Stimulated activated CD8-positive, alpha-beta memory T cell treated with anti-CD3 and anti-CD28 coated beads, Interleukin-4, amount 100 ng/mL, for 4 hours (primary cell): ENCODE measurements at places on chromosomes 11 and 22.

DNA sequence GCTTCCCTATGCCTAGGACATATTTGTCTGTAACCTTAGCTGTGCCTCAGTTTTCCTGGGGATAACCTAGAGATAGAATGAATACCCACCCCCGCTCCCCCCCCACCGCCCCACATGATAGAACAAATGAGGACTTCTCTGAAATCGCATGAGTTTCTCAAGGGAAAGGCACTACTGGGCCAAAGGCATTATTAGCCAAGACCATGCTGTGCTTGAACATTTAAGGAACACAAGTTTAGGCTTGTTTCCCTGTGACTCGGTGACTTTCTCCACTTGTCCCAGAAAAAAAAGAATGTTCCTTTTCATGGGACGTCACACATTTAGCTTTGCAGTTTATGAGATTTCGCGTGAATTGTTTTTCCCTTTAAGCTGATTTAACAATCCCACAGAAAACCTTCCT, 51.4 kb upstream of the CRTAM start:
- no peak for DNase-seq

- no peak for DNase-seq
Measured at GRCh38 chr11:12106501-12106900, 3.9 kb upstream of the MICAL2 start.

GRCh38 chr22:30309951-30310741, 16.6 kb downstream of the TBC1D10A start:
- no peak for DNase-seq

DNA sequence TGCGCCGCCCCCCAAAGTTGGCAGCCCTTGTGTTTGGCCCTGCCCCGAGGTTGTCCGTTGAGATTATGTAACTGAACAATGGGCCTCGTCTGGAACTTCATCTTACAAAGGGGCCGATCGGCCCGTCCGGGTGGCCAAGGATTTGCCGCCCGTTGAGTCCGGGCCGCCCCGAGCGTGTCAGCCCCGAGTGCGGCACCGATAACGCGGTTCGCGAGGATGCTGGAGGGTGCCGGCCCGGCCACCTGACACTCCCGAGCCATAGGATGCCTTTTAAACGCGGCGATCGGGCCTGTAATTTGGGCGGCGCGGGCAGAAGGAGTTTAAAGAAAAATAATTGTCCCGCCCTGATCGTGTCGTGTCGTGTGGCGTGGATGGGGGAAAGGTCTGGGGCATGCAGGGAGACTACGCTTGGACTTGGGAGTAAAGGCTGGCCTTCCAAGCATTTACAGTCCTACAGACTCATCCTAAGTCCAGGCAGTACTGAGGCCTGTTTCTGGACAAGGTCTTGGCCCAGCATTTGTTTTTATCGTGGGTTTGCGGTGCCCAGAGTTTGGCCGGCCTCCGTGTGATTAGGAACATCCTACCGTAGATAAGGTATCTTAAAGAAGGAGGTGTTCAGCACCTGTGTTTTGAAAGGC, 1.3 kb downstream of the WEE1 start:
- no peak for DNase-seq

DNA sequence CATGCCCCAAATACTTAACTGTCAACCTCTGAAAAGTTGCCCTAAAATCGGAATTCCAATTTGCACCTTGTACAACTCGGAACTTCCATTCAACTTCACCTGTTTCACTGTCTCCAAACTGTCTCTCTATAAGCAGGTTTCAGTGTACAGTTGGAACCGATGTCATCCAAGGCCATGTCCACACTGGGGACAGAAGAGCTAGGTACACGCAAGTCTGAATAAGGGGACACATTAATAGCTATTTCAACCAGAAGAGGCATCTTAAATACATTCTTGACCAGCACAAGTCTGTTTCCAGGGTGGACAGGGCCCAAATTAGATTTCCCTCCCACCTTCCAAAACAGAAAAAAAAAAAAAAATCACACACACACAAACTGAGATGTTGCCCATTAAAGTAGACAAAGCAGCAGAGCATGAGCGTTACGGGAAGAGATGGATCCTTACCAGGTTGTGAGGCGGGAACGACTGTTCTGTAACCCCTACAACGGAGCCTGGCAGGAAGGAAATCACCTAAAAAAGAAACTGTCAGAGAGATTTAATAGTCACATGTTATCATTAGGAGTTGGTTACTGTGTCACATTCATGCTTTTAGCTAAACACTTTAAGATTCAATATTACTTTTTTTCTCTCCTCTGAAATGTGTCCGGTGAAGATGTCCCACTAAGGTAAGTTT, 1.7 kb downstream of the CREBZF start:
- no peak for DNase-seq

- peak; percentile 25 for DNase-seq
Measured at GRCh38 chr11:76799066-76799804, 16.1 kb downstream of the TSKU start.

DNA sequence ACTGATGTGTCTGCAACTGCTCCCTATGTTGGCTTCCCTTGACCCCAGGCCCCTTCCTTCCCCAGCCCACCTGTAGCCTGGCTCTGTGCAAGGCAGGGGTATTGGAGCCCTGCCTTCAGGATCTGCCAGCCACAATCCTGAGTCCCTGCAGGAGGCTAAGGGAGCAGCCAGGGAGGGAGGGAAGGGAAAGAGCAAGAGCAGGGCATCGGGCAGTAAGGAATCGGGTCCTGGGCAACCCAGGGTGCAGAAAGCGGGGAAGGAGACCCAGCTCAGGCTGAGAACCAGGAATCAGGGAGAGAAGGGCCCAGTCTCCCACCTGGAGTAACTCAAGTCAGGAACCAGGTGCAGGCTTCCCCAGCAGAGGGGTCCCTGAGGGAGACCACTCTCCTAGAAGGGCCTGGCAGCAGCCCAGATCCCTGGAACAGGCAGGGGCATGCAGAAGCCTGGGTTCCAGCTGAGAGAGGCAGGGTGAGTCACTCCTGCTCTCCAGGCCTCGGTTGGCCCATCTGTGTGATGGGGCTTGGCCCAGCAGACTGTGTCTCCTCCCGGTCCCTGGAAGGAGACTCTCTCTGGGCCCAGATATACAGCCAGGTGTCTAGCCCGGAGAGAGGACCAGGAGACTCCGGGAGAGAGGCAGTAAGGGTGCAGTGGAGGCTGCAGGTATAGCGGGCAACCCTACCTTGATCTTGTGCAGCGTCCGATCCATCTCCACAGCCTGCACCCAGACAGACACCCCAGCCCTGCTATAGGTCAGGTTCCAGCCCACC, 13.4 kb downstream of the STARD10 start:
- DNase-seq = no peak

DNA sequence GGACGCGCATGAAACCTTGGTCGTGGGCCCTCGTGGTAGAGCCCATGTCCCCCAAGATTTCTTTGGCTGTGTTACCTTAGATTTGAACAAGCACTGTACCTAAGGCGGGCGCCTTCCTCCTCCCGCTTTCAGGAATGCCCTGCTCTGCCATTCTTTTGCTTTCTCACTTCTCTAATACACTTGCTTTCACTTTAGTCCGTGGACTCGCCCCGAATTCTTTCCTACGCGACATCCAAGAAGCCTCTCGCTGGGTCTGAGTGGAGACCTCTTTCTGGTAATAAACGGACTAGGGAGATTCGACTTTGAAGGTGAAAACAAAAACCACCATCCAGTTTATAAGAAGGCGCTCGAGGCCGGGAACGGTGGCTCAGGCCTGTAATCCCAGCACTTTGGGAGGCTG, 1.2 kb upstream of the NUP50 start:
- DNase-seq = no peak

GRCh38 chr11:71929491-71929890, 645 bp downstream of the RNF121 start:
- no peak for DNase-seq

- DNase-seq = no peak
Measured at GRCh38 chr11:118232659-118233058, 7.8 kb upstream of the JAML start.

- DNase-seq = no peak
Measured at GRCh38 chr11:128416976-128417375, 170.4 kb downstream of the ETS1 start.

GRCh38 chr11:87366763-87367405, 329.1 kb downstream of the TMEM135 start:
- DNase-seq = no peak

DNA sequence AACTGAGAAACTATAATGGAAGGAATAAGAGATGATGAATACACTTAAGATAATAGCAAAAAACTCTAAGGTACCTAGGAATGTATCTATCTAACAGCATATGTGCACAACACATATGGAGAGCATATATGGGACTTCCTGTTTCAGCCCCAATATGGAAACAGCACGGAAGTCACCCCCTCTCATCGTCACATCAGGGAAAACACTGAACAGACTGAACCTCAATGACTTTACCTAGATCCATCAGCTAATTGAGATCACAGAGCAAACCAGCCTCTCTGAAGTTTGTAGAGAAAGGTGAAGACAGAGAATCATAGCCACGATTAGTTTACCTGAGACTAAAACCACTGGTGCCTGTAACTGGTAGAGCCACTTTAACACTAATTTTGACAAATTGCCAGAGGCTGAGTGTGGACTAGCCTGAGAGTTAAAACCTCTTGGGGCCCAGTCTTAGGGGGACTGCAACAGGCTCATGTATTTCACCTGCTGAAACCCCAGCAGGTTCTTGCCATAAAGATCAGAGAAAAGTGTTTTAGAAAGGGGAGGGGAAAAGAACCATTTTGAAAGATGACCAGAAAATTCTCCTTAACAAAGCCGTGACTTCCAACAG, 722.6 kb downstream of the TBC1D22A start:
- DNase-seq = no peak

DNA sequence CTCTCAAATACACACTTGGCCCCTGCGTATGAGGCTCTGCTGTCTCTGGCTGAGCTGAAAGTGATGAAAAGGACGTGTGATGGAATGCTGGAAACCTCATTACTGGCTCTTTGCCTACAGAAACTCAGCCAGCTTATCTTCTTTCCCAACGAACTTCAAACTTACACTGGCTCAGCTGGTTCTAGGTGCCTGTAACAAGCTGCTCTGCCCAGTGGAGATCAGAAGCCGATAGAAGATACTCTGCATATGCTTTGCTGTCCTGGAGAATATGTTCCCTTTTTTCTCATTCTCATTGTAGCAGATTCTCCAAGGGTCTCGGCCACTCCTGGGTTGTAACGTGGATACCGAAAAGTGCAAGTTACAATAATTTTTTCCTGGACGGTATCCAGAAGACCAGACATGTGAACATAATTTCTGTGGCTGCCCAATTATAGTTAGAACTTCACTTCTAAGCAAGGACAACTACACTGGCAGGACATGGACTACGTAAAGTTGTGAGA, 405.3 kb upstream of the CCDC90B start:
- DNase-seq = no peak

DNA sequence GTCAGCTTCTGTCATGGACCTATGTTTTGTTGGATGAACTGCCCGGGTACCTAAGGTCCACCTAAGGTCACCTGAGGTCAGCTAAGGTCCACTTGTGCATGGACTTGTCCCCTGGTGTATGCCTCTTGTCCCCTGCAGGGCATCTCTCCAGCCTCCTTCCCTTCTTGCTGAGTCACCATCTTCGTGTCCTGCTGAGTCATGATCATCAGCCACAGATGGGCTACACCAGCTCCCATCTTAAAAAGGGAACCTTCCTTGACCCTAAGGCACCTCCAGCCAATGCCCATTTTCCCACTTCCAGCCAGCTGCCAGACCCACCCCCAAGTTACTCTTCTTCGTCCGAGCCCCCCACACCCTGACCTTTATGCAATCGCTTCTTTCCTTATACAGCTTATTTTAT, 544.9 kb downstream of the TBC1D22A start:
- no peak for DNase-seq

DNA sequence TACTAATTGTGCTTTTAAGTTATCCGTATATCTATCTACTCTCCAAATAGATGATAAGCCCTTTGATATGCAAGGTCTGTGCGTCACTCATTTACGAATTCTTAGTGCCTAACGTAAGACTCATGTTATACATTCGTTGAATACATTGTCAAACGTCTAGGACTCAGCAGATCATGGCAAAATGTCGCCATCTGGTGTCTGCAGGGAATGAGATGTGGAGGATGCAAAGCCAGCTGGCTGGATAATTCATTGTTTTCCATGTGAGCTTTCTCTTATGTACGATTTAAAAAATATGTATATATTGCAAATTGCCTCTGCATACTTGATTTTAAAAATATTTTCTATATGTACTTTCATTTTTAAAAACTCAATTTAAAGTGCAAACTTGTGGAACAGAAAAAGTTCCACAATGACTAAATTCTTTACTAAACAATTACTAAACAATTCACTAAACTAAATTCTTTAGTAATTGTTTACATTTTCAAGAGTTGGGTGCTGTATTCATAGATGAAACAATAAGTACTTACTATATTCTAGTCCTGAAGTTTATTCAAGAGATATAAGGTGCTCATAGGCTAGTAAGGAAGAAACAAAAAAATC, 33.8 kb downstream of the ZNF202 start:
- peak; percentile 2 for DNase-seq

DNA sequence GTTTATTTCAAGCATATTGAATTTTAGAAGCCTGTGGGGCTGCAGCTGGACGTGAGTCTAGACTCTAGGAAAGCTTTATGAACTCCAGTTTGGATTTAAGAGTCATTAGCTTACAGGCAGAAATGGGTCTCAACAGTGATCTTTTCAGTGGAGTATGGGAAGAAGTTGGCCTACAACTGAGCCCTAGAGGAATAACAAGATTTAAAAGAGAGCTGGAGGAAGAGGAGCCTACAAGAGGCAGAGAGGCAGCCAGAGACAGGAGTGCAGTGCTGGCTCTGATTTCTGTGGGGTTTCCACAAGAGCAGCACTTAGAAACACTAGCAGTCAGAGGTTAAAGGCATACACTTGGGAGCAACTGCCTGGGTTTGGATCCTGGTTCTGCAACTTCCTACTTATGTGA, 17.9 kb downstream of the APOL5 start:
- DNase-seq = no peak

- DNase-seq = no peak
Measured at GRCh38 chr22:19709063-19709769, 5.1 kb upstream of the SEPTIN5 start.

DNA sequence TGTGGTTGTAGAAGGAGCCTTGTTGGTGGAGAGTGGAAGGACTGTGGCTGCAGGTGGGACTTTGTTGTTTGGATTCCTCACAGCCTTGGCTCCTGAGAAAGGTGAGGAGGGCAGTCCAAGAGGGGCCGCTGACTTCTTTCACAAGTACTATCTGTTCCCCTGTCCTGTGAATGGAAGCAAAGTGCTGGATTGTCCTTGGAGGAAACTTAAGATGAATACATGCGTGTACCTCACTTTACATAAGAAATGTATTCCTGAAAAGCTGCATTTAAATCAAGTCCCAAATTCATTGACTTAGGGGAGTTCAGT, 2.4 kb downstream of the FUT4 start:
- DNase-seq = no peak

GRCh38 chr22:37501610-37502341, 15.6 kb upstream of the MFNG start:
- DNase-seq = no peak
